Kidney (tissue), 22 donors: ENCODE measurements at places on chromosomes 6 and 20. TPM values are rescaled to one million over a fixed set of nuclear protein-coding genes. Genes with fewer than 3 reads are reported as not detected.

DNA sequence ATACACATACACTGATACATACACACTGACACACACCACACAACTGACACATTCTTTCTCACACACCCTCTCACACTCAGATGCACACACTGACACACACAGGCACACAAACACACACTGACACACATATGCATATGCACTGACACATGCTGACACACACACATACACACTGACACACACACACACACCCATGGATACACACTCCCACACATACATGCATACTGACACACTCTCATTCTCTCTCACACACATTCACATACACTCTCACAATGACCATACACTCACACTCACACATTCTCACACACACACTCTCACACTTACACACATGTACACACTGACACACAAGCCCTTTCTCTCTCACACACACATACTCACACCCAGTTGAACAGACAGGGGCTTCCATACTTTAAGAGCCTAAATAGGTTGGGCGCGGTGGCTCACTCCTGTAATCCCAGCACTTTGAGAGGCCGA lies 236.4 kb downstream of the LRFN2 start:
- H3K36me3 ChIP-seq, result no peaks in the 10 kb centered on the region
- H3K4me3 ChIP-seq, result no peak overlapping the region
- H3K27me3 ChIP-seq, result no peaks in the 10 kb centered on the region
- H3K27ac ChIP-seq, result no peak overlapping the region

GRCh38 chr20:38147163-38147562 lies 17.9 kb downstream of the TGM2 start:
- DNase-seq, result no peak
- no peak overlapping the region for H3K27ac ChIP-seq
- peaks cover 45% of the 10 kb centered on the region for H3K4me1 ChIP-seq
- H3K27me3 ChIP-seq, result no peaks in the 10 kb centered on the region
- no peak overlapping the region for H3K4me3 ChIP-seq
- H3K36me3 ChIP-seq, result no peaks in the 10 kb centered on the region

GRCh38 chr6:15530411-15530810 lies 132.4 kb downstream of the DTNBP1 start:
- H3K4me1 ChIP-seq, result peaks cover 5% of the 10 kb centered on the region
- H3K4me3 ChIP-seq, result no peak overlapping the region
- no peak for DNase-seq
- H3K27ac ChIP-seq, result no peak overlapping the region

DNA sequence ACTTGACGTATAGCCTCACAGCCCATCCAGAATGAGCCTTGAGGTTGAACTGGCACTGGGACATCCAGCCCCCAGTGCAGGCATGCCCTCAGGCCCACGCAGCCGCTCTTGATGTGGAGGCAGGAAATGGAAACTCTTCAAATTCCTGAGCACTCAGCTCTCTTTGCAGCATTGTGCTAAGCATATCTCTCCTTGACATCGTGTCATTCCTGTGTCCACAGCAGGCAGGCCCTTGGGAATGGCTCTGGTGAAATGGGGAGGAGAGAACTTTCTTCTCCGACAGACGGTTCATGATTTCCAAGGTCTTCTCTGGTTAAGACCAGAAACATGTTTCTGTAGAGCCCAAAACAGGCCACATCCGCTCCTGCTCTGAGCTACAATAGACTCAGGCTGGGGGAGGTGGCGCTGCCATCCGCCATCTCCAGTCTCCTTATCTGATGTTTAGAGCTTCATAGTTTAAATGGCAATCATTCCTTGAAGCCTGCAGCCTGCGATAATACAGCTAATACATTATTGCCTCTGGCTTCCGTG lies 248.8 kb downstream of the CDH4 start:
- H3K27ac ChIP-seq, result no peak overlapping the region
- H3K4me1 ChIP-seq, result no peaks in the 10 kb centered on the region
- H3K27me3 ChIP-seq, result no peaks in the 10 kb centered on the region

DNA sequence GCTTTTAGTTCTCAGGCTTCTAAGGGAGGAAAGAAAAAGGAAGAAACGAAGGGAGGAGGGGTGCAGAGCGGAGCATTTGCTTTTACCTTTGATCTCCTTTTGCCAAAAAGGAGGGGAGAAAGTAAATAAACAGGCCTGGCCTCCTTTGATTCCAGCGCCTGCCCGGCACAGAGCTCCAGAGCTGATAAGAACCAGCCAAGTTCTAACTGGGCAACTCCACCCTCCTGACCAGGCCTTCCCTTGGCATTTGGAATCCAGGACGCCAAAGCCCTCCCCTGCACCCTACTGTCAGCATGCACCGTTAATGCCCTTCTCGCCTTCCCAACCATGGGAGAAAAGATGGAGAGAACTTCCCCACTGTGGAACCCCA lies 120.8 kb upstream of the PTPN1 start:
- H3K27ac ChIP-seq, result no peak overlapping the region
- H3K27me3 ChIP-seq, result no peaks in the 10 kb centered on the region
- no peak overlapping the region for H3K4me3 ChIP-seq
- DNase-seq, result no peak
- no peaks in the 10 kb centered on the region for H3K36me3 ChIP-seq
- peaks cover 3% of the 10 kb centered on the region for H3K4me1 ChIP-seq

DNA sequence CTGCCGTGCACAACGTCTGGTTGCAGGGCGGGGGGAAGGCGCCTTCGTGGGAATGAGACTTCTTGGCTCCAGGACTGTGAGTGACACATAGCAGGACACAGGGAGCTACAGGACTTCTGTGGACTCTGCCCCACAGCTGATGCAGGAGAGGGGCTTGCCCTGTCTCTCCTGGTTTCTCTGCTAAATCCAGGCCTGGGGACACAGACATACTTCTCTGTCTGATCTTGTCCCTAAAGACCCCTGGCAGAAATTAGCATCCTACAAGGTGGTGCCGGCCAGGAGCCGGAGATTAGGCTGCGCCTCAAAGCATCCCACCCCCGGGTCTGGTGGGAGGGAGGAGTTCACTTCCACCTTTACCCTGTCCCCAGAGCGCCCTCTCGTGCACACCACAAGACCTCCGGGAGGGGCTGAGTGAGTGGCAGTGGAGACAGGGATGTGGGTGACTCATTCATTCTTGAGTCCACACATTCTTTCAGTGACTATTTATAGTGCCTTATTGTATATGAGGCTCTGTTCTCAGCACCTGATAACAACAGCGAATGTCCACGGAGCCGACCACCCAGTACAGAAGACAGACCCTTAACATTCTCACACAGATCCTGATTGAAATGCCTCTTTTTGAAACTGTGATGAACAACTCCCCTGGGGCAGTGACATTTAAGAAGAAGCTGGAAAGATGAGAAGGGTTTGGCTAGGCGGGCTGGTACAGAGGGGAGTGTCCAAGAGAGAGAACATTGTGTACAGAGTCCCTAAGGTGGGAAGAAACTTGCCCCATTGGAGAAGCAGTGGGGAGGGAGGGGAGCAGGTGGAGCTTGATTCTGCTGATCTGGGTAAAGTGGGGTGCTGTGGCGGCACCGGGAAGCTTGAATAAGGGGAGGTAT lies 39.0 kb downstream of the GMPR start:
- H3K27me3 ChIP-seq, result no peaks in the 10 kb centered on the region
- DNase-seq, result no peak
- H3K27ac ChIP-seq, result no peak overlapping the region
- H3K4me3 ChIP-seq, result no peak overlapping the region
- H3K4me1 ChIP-seq, result no peaks in the 10 kb centered on the region

GRCh38 chr6:12602951-12603672 lies 113.5 kb upstream of the PHACTR1 start:
- H3K27me3 ChIP-seq, result no peaks in the 10 kb centered on the region
- no peak for DNase-seq
- peaks cover 4% of the 10 kb centered on the region for H3K4me1 ChIP-seq
- H3K27ac ChIP-seq, result peak overlapping the region; percentile 23
- no peak overlapping the region for H3K4me3 ChIP-seq

- no peak overlapping the region for H3K4me3 ChIP-seq
- H3K27me3 ChIP-seq, result no peaks in the 10 kb centered on the region
- no peaks in the 10 kb centered on the region for H3K4me1 ChIP-seq
These were observed 344.7 kb downstream of the CDH26 start for GRCh38 chr20:60302875-60303274.

GRCh38 chr20:59412875-59413284 lies 112.5 kb downstream of the EDN3 start:
- no peaks in the 10 kb centered on the region for H3K4me1 ChIP-seq
- H3K27me3 ChIP-seq, result no peaks in the 10 kb centered on the region
- no peak overlapping the region for H3K27ac ChIP-seq
- no peak overlapping the region for H3K4me3 ChIP-seq
- DNase-seq, result no peak

DNA sequence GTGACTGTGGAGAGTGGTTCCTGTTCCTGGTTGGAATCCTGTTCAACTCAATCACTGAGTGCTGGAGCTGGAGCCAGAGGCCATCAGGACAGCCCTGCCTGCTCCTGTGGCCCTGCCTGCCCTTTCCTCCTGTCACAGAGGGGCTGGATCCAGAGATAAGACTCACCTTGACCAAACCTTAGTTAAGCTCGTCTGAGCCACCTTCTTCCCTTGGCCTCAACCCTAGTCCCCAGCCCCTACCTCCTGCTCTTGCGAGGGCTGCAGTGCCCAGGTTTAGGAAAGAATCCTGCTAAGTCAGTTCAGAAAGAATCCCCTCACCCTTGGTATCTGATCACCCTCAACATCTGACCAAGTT lies 47.0 kb upstream of the CST5 start:
- no peak overlapping the region for H3K27ac ChIP-seq
- H3K4me3 ChIP-seq, result no peak overlapping the region
- H3K4me1 ChIP-seq, result no peaks in the 10 kb centered on the region
- H3K36me3 ChIP-seq, result no peaks in the 10 kb centered on the region

- no peaks in the 10 kb centered on the region for H3K27me3 ChIP-seq
- no peak overlapping the region for H3K4me3 ChIP-seq
- H3K27ac ChIP-seq, result no peak overlapping the region
- DNase-seq, result no peak
These were observed 208.2 kb upstream of the ZNF217 start for GRCh38 chr20:53801609-53802370.

DNA sequence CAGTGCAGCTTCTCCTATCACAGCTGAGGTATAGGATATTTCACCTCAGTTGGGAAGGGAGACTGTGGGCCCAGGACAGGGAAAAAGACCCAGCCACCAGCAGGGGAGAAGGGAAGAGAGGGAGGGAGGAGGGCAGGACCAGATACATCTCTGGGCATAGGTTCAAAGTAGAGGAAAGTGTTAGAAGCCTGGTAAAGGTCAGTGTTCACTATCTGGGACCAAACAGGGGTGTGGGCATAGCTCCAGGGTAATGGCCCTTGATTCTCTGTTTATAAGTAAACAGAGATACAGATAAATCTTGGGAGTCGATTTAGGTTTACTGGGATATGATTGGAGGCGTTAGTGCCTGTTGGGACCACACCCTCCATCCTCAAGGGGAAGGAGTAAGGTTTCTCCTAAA lies 266.2 kb downstream of the LRFN2 start:
- no peak overlapping the region for H3K4me3 ChIP-seq
- no peaks in the 10 kb centered on the region for H3K36me3 ChIP-seq
- DNase-seq, result no peak
- no peaks in the 10 kb centered on the region for H3K27me3 ChIP-seq

DNA sequence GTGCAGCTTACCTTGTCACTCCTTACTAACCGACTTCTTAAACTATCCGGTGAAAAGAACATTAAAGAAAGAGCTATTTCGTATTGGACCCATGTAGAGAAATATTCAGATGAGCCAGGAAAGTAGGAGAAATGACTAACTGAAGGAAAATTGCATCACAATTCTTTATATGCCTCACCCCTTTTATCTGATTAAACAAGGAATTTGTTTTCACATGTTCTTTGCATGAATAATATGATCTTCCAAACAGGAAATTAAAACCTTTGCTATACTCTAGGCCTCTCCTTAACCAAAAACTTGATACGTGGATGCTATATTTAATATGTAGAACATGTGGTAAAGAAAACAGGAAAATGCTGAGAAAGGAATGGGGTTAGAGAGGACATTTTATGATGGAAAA lies 41.9 kb upstream of the LRRC1 start:
- no peak overlapping the region for H3K27ac ChIP-seq
- no peaks in the 10 kb centered on the region for H3K36me3 ChIP-seq
- no peaks in the 10 kb centered on the region for H3K27me3 ChIP-seq
- DNase-seq, result no peak
- H3K4me3 ChIP-seq, result no peak overlapping the region

C6orf58 gene
- total RNA-seq, result not detected

PPP1R14C gene
- total RNA-seq, result 15.8 TPM

TBXT gene
- not detected for total RNA-seq

RIPK1 gene
- 30.4 TPM for total RNA-seq

CDSN gene
- 0.13 TPM for total RNA-seq

COL9A1 gene
- 0.22 TPM for total RNA-seq
